ENCODE measurements at places on chromosomes 6 and 20.

- no peak for DNase-seq
These were observed 28.6 kb downstream of the ORC3 start for GRCh38 chr6:87618531-87618930.

GRCh38 chr6:25277857-25278256, 1.3 kb upstream of the CARMIL1 start:
- no peak for DNase-seq

- DNase-seq = no peak
These were observed 136.5 kb upstream of the PRND start for GRCh38 chr20:4585104-4585753.

DNA sequence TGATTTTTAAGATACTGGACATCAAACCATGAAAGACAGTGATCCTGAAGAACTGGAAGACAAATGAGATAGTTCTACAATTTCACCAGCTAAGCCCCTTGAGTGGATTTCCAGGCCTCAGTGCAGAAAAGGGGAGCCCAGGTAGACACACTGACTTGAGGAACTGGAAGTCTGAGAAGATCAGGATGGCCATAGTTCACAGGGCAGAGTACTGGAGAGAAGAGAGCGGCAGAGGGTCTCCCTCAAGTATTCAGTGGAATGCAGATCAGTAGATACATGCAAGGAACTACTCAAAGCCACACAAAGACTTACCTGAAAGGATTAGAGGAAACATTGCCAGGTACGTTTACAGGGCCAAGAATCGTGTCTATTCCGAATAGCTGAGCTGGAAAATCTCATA, 224.3 kb downstream of the LRFN2 start:
- no peak for DNase-seq

DNA sequence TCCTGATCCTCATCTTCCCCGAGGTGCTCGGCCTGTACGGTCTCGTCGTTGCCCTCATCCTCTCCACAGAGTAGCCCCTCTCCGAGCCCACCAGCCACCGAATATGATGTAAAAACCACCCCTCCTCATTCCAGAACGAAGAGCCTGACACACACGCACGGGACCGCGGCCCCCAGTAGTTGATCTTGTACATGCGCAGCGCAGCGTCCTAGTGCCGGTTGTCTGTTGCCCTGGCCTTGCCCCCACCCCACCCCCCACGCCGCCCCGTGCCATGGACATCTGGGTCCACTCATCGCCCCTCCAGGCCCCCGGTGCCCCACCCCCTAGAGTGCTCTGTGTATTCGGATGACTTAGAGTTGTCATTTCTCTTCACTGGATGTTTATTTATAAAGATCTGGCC, 5.2 kb upstream of the PRPH2 start:
- no peak for DNase-seq

- no peak for DNase-seq
These were observed 90.0 kb upstream of the SAMD5 start for GRCh38 chr6:147418523-147418922.

- DNase-seq = no peak
These were observed 36.5 kb downstream of the NOX3 start for GRCh38 chr6:155419161-155419560.

- DNase-seq = peak; percentile 53
These were observed 159.8 kb downstream of the ZFP64 start for GRCh38 chr20:52031563-52032303.

- no peak for DNase-seq
These were observed 63.7 kb downstream of the ALDH5A1 start for GRCh38 chr6:24558516-24558915.

GRCh38 chr6:1942834-1943233, 302.6 kb downstream of the GMDS start:
- DNase-seq = no peak

DNA sequence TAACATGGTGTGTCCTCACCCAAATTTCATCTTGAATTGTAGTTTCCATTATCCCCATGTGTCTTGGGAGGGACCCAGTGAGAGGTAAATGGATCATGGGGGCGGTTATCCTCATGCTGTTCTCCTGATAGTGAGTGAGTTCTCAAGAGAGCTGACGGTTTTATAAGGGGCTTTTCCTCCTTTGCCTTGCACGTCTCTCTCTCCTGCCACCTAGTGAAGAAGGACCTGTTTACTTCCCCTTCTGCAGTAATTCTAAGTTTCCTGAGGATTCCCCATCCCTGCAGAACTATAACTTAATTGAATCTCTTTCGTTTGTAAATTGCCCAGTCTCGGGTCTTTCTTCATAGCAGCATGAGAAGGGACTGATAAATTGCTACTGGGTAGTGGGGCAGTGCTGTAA, 789.3 kb downstream of the FRK start:
- no peak for DNase-seq

GRCh38 chr20:17282501-17282900, 55.7 kb downstream of the PCSK2 start:
- no peak for DNase-seq

DNA sequence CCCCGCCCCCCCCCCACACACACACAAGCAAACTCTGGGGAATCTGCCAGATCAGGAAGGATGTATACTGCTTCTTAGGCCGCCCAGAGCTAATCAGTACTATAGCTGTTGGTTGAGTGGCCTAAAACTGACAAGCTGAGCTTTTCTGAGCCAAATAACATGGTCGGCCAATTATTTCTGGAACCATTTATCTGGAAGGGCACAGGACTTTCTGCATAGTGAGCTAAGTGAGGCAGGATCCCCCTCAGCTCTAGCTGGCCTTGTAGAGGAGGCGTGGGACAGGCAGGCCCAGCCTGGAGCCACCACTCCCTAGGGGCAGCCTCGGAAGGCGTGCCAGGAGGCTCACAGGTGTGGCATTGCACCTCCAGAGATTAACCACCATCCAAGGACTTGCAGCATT, 200.1 kb downstream of the TMEM242 start:
- no peak for DNase-seq

GRCh38 chr6:156832231-156832647, 55.1 kb downstream of the ARID1B start:
- DNase-seq = peak; percentile 42

- no peak for DNase-seq
These were observed 176.9 kb downstream of the MTFR2 start for GRCh38 chr6:136073216-136073615.

- DNase-seq = no peak
These were observed 98.0 kb downstream of the ERMARD start for GRCh38 chr6:169849396-169849795.

DNA sequence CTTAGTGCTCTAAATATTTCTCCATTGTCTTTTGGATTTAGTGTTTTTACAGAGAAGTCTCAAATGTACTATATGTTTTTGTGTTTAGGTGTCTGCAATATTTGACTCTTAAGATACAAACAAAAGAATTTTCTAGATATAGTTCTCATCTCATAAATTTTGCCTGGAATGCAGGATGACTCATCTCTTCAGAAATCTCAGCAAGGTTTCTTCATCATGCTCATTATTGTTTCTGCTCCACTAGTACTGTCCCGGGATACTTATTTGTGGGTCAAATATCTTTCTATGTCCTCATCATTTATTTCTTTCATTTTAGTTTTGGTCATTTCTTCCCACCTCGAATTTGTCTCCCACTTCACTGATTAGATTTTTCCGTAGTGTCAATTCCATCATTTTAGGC, 9.5 kb downstream of the AHI1 start:
- DNase-seq = no peak

DNA sequence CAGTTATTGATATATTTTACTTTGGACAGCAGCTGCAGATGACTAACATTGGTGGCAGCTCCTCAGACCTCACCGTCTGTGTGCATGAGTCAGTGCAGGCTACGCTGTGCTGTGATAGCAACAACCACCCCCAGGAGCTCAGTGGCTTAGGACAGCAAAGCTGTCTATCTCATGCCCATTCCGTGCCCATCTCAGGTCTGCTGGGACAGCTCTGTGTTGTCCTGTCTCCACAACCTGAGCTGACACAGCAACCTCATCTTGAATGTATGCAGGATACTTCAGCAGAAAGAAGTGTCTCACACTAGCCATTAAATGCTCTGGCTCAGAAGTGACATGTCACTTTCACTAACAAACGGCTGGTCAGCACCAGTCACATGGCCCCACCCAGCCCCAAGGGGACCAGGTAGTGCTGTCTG, 47.7 kb downstream of the BANF2 start:
- no peak for DNase-seq

GRCh38 chr20:24043294-24043693, 54.7 kb upstream of the GGTLC1 start:
- no peak for DNase-seq

DNA sequence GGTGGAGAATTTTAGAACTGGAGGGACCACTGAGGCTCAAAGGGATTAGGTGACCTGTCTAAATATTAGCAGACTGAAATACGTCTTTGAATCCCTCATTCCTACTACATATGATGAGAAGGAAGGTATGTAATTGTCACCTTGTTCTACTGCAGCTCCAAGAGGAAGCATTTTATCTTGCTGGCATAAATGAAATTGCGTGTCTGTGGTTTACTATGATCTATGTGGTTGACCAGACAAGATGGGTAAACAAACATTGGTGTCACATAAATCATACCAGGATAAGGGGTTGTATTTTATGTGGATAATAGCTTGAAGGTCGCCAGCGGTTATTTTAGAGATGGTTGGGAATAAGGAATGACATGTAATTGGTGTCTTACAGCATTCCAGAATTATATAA, 78.2 kb downstream of the LAMA4 start:
- DNase-seq = no peak

GRCh38 chr6:132096245-132096644, 145.1 kb upstream of the CCN2 start:
- no peak for DNase-seq

GRCh38 chr20:60634491-60635172, 617.4 kb upstream of the CDH4 start:
- DNase-seq = no peak

- no peak for DNase-seq
These were observed 394.8 kb downstream of the SAMD5 start for GRCh38 chr6:147903321-147903720.

DNA sequence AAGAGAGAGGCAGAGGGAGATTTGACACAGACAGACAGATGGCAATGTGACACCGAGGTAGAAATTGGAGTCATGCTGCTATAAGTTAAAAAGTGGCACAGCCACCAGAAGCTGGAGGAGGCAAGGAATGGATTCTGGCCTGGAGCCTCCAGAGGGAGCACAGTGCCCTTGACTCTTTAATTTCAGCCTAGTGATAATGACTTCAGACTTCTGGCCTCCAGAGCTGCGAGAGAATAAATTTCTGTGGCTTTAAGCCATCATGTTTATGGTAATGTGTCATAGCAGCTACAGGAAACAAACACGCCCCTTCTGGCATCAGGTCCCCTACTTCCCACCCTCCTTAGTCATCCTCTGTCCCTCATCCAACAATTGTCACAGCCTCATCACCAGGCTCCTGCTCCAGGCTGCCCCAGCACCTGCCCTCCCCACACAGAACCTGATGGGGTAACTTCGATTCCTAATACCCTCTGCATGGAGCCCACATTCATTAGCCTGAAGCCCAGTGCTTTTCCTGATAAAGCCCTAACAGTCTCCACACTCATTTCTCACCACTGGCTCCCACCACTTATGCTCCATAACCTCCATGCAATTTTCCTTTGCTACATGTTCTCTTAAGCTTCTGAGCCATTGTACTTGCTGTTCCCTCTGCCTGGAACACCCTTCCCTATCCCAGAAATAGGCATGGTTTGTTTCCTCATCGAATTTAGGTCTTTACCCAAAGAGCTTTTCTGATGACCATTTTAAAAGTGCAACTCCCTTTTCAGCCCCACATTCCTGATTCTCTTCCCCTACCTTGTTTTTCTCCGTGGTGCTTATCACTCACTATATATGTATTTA, 69.7 kb upstream of the TOX2 start:
- DNase-seq = no peak

DNA sequence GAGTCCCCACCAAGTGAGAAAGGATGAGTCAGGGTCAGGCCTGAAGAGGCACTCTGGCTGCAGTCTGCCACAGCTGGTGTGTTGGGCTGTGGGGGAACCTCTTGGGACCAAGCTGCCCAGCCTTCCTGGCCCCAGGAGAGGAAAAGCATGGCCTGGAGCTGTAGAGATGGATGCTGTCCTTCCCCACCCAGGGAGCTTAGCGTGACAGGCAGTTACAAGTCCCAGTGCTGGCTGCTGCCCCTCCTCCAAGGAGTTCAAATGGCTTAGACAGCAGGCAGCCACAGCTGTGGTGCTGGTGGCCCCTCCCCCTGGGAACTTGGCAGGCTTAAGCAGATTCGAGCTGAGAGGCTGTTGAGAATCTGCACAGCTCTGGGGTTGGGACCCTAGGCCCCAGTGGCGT, 253.2 kb downstream of the PLCB1 start:
- no peak for DNase-seq

GRCh38 chr6:93295631-93296030, 123.7 kb downstream of the EPHA7 start:
- no peak for DNase-seq

DNA sequence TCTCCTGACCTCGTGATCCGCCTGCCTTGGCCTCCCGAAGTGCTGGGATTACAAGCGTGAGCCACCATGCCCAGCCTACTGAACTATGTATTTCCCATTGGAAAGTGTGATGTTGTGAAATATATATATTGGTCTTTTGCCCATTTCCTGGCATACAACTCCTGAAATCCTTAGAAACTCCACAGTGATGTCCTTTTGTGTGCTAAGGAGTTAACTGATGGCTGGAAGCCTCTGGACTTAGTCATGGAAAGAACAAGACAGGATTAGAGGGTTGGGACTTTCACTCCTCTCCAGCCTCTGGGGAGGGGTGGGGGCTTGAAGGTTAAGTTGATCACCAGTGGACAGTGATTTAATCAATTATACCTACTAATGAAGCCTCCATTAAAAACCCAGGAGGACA, 7.1 kb downstream of the PANK2 start:
- no peak for DNase-seq

GRCh38 chr6:14381829-14382677, 264.5 kb downstream of the CD83 start:
- no peak for DNase-seq

DNA sequence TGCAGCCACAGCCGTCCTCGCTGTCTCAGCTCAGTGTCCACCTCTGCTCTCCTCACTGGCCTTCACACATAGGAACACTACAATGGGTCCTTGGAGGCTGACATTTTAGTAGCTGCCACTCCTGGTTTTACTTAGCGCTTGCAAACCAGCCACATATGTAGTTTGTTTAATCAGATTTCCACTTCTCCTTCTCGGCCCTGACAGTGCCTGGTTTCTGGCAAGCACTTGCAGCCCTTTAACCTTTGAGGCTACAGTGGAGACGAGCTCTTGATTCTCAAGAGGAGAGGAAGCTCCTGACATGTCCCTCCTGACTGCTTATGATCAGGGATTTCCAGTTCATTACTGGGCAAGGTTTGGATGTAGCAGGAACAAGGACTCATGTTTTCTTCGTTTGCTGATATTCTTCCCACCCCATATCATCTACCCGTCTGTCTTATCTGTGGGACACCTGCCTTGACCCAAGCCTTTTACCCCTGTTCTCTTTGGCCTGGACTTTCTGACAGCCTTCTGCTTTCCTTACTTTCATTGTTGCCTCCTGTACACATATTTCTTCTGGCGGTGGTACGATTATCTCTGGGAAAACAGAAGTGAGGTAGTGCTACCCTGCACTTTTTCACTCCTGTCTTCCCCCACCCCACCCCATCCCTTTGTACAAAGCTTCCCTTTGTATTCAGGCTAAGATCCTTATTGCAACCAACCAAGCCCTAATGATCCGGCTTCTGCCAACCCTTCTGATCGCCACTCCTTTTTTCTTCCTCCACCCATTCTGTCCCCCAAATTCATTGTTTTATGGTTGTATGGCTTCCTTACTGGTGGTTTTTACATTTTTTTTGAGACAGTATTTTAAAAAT, 31.2 kb downstream of the CEP43 start:
- DNase-seq = no peak
